ENCODE measurements at places on chromosomes 7 and 10.

GRCh38 chr7:88759230-88760135 is at the start of gene ZNF804B:
Gene ZNF804B, plus strand, starts transcription at chr7:88759700. Its CDS starts 277 bp downstream, at chr7:88759977.
- no peak for DNase-seq

DNA sequence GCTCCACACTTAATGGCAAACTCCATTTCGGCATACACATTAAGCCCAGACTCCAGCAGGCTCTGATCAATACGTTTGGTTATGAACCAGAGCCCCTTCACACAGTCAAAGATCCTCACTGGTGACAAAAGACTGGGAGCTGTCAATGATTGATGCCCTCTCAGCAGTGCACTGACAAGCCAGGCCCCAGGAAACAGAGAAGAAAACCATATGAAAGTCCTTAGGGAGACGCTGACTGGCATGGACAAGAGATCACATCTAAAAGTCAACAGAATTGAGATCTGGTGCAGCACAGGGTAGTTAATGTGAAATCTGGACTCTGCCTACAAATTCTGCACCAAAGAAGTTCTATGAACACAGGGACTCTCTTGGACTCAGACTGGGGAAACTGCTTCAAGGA is 600.9 kb upstream of the NRP1 start:
- no peak for DNase-seq

- no peak for DNase-seq
Measured at GRCh38 chr10:44848211-44848610, 62.9 kb upstream of the TMEM72 start.

DNA sequence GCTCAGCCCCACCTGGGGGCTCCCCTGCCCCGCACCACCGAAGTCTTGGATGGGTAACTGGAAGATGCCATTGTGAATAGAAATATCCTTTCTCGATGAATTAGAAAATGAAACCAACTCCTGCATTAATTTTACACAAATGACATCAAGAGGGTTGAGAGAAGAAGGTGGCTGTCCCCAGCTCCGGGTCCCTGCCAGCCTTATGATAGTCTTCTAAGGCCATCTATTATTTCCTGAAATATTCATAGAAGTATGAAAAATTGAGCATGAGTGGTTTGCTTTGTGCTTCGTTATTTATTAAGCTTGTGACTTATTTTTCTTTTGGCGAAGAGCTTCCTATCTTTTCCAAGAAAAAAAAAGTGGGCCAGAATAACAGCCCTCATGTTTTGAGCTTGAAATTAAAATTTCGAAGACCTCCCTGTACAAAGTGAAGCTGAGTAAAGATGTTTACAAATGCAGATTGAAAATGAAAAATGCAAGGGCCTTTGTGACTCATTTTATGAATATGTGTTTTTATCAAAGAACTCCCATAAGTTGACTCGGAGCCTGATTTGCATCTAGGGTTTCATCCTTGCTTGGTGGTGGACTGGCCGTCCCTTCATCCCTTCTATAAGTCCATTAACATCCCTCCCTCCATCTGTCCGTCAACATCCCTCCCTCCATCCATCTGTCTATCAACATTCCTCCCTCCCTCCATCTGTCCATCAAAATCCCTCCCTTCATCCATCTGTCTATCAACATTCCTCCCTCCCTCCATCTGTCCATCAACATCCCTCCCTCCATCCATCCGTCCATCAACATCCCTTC is 20.5 kb upstream of the CFAP46 start:
- peak; percentile 31 for DNase-seq

DNA sequence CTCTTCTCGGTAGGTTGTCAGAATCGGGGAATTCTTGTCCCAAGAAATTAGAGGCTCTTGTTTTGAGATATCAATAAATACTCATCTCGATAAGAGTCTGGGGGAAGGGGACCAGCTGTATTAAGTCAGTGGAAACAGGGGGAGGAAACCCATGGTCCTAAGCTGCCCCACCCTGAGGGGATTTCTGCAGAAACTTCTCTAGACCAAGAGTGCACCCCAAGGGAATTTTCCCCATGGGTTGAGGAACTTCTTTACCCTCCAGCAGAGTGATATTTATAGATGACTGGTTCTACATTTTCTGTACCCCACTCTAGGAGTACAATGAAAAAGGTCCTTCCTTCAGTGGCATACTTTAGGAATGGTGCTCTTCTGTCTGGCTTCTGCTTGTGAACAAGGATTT is 627.2 kb downstream of the KCNMA1 start:
- DNase-seq = no peak

DNA sequence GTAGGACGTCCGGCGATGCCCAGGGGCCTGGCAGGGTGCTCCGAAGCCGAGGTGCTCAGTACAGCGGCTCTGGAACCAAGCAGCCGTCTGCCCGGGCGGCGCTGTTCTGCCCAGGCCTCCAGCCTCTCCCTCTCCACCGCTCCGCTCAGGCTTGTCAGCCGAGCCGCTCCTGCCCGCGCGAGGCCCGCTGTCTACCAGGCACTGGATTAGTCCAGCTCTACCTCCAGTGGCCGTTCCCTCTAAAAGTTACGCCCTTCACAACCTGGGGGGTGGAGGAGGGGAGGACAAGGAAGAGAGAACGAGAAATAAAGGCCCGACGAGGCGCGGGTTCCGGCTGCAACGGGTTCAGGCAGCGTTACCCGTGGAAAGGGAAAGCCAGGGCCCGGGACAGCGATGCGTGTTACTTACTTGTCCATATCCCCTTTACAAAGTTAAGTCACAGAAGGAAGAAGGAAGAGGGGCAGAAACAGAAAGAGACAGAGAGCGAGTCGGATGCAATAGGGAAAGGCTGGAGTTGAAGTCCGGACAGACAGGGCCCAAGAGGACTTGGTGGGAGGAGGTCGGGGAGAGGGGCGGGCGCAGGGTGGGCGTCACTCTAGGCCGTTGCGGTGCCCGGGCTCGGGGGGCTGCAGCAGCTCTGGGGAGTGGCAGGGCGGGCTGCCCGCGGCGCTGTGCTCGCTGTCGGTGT is 2.8 kb downstream of the SP8 start:
- DNase-seq = no peak

DNA sequence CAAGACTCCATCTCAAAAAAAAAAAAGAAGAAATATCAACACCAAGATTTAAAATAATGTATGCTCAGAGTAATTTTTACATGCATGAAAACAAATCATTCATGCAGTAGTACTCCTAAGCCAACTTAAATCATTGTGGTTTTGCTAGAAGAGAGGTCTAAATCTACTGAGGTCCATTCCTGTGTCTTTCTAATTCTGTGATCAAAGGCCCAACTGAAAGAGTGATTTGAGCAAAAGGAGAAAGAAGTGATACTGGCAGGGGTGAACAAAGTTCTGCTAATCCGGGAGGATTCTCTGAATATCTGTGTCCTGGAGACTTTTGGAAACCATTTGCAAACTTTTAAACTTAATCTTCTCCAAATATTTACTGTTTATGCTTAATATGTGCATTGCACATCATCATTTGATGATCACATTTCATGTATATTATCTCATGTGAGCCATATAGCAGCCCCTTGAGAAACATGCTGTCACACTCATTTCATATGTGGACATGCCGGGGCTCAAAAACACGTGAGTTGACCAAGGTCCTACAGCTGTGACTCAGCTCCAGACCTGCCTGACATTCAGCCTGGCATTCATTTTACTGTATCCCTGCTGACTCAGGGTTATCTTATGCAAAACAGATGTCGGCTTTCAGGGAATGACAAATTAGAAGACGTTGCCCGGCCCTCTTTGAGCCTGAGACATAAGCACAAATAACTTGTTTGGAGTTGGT is 76.4 kb downstream of the FAM107B start:
- peak; percentile 79 for DNase-seq

DNA sequence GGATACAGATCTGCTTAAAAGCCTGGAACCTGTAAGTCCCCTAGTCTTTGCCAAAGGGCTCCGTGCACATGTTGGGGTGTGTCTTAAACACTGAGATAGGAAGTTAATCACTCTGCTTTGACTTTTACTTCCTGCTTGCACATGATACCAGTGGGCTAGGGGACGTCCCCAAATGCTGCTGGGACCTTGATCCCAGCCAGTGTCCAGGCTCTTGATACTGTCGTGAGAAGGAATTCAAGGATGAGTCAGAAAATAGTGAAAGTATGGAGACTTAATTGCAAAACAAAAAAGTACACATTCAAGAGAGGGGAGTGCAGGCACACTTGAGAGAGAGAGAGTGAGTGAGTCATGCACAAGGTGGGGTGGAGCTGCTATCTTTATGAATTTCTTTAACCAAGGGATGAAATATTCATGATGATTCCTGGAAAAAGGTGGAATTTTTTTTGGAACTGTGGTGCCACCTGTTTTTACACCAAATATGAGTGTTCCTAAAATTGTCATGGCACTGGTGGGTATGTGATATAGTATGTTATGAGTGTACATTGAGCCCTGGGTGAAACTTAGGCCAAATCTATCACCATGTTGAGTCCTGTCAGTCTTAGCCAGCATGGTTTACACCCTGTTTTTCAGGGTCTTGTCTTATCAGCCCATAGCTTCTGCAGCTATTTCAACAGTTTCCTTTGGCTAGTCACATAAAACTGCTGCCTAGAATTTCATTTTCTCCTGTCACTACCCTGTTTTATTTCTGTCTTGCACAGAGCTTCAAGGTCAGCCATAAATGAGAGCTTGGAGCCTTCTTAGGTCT is 88.3 kb upstream of the CYP26C1 start:
- peak; percentile 85 for DNase-seq

GRCh38 chr10:102185811-102186527 is 33.8 kb downstream of the NOLC1 start:
- DNase-seq = no peak

GRCh38 chr10:128210215-128211063 is 84.2 kb upstream of the MKI67 start:
- no peak for DNase-seq

- DNase-seq = no peak
Measured at GRCh38 chr10:5741276-5741675, 56.6 kb downstream of the TASOR2 start.

GRCh38 chr7:143447466-143447865 is 4.2 kb downstream of the TAS2R60 start:
- no peak for DNase-seq

DNA sequence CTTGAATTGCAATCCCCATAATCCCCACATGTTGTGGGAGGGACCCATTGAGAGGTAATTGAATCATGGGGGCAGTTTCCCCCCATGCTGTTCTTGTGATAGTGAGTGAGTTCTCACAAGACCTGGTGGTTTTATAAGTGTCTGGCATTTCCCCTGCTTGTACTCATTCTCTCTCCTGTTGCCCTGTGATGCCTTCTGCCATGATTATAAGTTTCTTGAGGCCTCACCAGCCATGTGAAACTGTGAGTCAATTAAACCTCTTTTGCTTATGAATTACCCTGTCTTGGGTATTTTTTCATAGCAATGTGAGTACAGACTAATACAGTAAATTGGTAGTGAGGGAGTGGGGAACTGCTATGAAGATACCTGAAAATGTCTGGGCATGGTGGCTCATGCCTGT is 65.0 kb downstream of the ANKRD7 start:
- no peak for DNase-seq

- DNase-seq = peak; percentile 30
Measured at GRCh38 chr10:68871105-68871711, 29.9 kb upstream of the DDX50 start.

All from HFFc6 (cell line).